ENCODE measurements at places on chromosomes 12 and 14. TPM values are rescaled to one million over a fixed set of nuclear protein-coding genes. Genes with fewer than 3 reads are reported as not detected.

- DNase-seq = peak; percentile 32
- H3K36me3 ChIP-seq = peaks cover 11% of the 10 kb centered on the region
- peaks cover 29% of the 10 kb centered on the region for H3K4me1 ChIP-seq
- peak overlapping the region; percentile 61 for H3K27ac ChIP-seq
- no peaks in the 10 kb centered on the region for H3K27me3 ChIP-seq
- no peak overlapping the region for H3K4me3 ChIP-seq
Observed at GRCh38 chr14:73995977-73996378, 23.1 kb downstream of the ENTPD5 start.

DNA sequence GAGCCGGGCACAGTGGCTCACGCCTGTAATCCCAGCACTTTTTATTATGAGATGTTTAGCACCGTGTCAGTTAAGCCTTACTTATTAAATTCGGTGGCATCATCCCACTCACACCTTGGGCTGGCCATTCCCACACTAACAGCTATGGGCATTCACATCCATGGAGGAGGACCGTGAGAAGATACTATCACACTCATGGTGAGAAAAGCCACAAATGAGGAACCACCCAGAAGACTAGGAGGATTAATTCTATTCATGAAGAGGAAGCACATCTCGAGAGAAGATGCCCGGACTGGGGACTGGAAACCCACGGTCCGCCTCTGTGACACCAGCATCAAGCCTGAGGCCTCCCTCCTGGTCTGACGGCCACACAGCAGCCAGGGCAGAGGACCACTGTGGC, 4.9 kb downstream of the CDC42BPB start:
- H3K27me3 ChIP-seq = no peaks in the 10 kb centered on the region
- peaks cover 21% of the 10 kb centered on the region for H3K4me1 ChIP-seq
- no peaks in the 10 kb centered on the region for H3K36me3 ChIP-seq
- no peak overlapping the region for H3K4me3 ChIP-seq
- DNase-seq = no peak
- no peak overlapping the region for H3K27ac ChIP-seq

Gene MMAB
- 6.4 TPM for total RNA-seq

GRCh38 chr14:99522457-99522891, 41.3 kb downstream of the CCNK start:
- H3K4me3 ChIP-seq = no peak overlapping the region
- no peaks in the 10 kb centered on the region for H3K27me3 ChIP-seq
- peaks cover 75% of the 10 kb centered on the region for H3K4me1 ChIP-seq
- no peaks in the 10 kb centered on the region for H3K36me3 ChIP-seq
- peak overlapping the region; percentile 74 for H3K27ac ChIP-seq

- H3K36me3 ChIP-seq = peaks cover under 1% of the 10 kb centered on the region
- no peaks in the 10 kb centered on the region for H3K27me3 ChIP-seq
- no peak overlapping the region for H3K4me3 ChIP-seq
- DNase-seq = no peak
- no peak overlapping the region for H3K27ac ChIP-seq
- H3K4me1 ChIP-seq = peaks cover 30% of the 10 kb centered on the region
Observed at GRCh38 chr14:75826599-75826998, 155.2 kb downstream of the TGFB3 start.

GRCh38 chr12:128298091-128298748, 31.2 kb downstream of the TMEM132C start:
- no peak overlapping the region for H3K27ac ChIP-seq
- DNase-seq = no peak
- H3K36me3 ChIP-seq = no peaks in the 10 kb centered on the region
- H3K4me3 ChIP-seq = no peak overlapping the region

Measured in stomach (tissue), 19 donors.